ENCODE measurements at places on chromosomes 7 and 10. TPM values are rescaled to one million over a fixed set of nuclear protein-coding genes. Genes with fewer than 3 reads are reported as not detected.

Gene SFRP5
- 18.5 TPM for total RNA-seq

Gene VIPR2
- total RNA-seq = 2.8 TPM

Gene C1QL3
- 0.52 TPM for total RNA-seq

Gene GIGYF1
- 14.2 TPM for total RNA-seq

DNA sequence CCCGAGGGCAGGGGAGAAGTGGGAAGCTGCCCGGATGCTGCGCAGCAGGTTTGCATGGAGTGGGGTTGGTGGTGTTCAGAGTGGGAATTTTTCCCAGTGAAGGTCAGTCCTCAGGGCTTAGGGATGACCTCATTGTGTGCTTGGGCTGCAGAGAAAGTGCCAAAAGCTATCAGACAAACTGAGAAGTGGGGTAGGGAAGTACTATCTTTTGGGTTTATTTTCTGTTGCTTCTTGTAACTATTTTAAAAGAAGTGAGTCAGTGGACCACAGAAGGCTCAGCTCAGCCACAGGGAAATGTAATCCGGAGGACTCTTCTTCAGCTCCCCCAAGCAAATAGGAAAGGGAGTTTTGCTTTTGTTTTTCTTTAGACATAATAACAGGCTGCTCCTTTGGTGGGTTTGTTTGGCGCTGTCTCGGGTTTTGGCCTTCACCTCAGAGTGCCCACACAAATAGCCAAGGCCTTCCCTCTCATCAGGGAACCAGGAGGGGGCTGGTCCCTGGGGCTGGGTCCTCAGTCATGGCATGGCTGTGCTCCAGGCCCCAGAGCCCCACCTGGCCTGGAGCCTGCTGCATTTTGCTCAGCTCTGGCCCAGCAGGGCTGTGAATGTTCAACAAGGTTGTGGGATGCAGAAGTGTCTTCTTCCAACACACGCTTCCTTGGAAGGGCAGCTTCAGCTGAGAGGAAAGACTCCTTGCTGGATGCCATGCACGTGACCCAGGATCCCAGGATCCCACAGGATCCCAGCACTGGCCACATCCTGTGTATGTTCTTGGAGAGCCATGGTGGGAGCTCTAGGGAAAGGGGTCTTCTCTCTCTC lies 5.4 kb upstream of the FAM170B start:
- DNase-seq = no peak

GRCh38 chr10:115049960-115050359 lies 43.2 kb upstream of the ATRNL1 start:
- DNase-seq = no peak

GRCh38 chr7:370775-371118 lies 80.8 kb downstream of the FOXL3 start:
- DNase-seq = no peak

GRCh38 chr10:22753786-22754185 lies 39.4 kb upstream of the PIP4K2A start:
- no peak for DNase-seq

GRCh38 chr10:126429275-126429674 lies 41.0 kb upstream of the ADAM12 start:
- DNase-seq = no peak

DNA sequence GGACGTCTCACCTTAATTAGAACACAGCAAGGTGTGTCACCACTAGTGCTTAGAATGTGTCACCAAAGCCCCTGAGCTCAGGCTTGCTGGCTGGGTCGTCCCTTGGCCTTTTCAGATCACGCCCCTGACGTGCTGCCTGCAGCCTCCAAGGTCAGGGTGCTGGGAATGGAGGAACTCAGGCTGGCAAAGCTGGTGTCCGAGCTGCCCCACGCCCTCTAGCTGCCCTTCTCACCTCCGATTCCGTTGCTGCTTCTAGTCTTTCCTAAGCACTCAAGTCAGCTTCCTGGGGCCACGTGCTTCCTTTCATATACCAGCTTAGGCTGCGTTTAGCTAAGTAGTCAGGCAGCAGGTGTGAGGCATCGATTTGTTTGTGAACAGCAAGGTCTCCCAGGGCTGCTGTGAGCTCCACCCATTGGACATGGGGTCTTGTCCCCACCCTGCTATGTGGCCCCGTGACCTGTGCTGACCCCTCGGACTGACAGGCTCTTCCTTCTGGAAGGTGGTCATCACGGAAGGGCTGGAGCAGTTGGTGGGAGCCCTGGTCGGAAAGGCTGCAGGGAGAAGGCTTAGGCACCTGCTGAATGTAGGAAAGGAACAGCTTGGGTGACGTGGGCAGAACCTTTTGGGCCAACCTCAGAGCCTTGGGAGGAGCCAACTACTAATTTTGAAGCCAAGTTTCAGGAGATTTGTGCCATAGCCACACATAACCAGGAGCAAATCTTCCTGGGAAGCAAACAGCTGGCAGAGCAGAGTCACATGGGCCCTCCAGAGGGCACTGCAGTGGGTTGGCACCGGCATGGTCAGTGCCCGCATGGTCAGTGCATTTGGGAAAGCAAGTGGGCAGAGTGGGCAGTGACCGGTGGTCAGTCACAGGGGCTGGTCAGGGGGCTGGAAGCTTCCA lies 28.8 kb downstream of the VIPR2 start:
- no peak for DNase-seq

DNA sequence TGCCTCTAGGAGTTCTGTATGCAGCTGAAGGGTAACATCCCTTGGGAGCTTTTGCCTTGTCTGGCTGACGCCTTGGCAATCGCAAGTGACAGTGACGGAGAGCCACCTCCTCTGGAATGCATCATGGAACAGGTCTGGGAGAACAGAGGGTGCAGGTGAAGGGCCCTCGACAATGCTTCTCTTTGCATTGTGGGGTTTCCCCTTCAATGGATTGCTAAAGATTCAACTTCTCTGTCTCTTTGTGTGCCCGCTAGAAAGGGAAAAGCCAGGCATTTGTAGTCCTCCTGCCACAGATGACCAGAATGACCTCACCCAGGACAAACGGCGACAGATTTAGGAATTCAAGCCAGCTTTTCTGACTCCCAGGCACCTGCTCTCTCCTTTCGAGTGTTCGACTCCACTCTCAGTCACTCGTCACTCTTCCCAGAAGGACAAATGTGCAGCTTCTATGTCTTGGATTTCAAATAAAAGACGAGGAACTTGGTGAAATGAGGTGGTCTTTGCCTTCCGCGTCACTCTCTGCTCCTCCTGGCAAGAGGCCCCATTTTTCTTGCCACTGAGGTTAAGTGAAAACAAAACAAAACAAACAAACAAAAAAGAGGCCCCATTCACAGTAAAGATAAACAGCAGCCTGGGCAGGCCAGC lies 26.1 kb downstream of the IL2RA start:
- DNase-seq = no peak

DNA sequence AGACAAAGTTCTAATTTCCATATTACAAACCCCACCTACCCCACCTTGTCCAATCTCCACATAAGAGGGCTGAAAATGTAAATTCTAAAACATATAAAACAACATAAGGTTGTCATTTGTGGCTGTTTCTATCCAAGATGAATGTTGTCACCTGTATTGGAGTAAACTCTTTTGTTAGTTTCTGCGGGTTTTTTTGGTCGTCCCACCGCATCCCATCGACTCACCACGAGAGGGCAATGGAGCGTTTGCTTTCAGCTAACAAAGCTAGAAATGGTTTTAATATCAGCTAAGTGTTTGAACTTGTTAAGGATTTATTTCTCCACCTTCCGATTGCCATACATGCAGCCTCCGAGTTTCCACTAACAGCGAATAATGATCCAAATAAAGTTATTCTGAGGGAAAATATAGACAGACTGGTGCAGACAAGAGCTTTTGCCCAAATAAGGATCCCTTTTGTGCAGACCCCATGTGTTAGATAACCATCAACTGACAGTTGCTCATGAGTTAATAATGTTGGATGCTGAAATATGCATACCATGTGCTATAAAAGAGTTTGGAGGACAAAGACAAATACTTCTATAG lies 137.2 kb downstream of the ARID5B start:
- peak; percentile 83 for DNase-seq

DNA sequence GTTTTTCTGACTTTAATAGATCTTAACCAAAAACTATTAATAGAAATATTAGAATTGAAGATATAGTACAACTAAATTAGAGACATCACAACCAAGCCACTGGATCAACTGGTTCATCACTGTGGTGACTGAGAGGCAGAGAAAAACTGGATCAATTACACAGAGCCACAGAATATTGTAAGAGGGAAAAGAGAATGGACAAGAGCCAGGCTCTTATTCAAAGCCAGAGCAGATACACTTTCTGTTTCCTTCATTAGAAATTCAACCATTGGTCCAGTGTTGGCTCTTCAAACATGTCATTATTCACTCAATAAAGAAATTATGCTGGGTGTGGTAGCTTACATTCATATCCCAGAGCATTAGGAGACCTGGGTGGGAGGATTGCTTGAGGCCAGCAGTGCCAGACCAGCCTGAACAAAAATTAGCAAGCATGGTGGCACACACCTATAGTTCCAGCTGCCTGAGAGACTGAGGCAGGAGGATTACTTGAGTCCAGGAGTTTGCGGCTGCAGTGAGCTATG lies 295.1 kb downstream of the NEBL start:
- no peak for DNase-seq

- no peak for DNase-seq
These were observed 262.8 kb downstream of the ZEB1 start for GRCh38 chr10:31581741-31582323.

- DNase-seq = no peak
These were observed 10.1 kb downstream of the GDF10 start for GRCh38 chr10:47310090-47310505.

DNA sequence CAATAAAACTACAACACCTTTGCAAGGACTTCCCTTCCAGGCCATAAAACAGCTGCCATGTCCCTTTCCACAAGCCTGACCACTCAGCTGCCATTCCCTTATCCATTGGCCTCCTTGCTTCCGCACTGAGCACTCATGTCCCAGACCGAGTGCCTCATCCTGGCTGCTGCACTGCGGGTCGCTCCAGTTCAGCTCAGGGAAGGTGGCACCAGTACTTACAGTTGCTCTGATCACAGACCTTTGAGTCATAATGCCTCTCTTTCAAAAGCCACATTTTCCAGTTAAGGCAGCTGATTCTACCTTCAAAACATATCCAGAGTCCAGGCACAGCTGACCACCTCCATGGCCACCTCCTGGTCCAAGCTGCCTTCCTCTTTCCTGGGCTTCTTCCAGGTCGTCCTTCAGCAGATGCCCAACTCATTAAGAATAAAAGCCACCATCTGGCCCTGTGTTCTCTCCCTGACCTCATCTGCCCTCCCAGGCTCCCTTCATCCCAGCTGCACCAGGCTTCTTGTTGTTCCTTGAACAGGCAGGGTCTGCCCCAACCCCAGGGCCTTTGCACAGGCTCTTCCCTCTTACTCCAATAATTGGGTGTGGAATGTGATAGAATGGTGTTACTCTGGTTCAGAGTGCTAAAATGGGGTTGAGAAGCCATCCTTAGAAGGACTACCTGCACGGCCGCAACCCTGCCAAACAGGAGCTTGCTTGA lies 64.5 kb downstream of the RAMP3 start:
- DNase-seq = no peak

- no peak for DNase-seq
These were observed 430.3 kb downstream of the SORCS1 start for GRCh38 chr10:106734220-106734619.

Measured in hepatocyte (in vitro differentiated cells).